ENCODE measurements at places on chromosomes 7 and 10. TPM values are rescaled to one million over a fixed set of nuclear protein-coding genes. Genes with fewer than 3 reads are reported as not detected.

Gene OR2A42
- not detected for total RNA-seq

- peak; percentile 89 for ATAC-seq
Observed at GRCh38 chr10:11345224-11346054, 266.0 kb downstream of the USP6NL start.

DNA sequence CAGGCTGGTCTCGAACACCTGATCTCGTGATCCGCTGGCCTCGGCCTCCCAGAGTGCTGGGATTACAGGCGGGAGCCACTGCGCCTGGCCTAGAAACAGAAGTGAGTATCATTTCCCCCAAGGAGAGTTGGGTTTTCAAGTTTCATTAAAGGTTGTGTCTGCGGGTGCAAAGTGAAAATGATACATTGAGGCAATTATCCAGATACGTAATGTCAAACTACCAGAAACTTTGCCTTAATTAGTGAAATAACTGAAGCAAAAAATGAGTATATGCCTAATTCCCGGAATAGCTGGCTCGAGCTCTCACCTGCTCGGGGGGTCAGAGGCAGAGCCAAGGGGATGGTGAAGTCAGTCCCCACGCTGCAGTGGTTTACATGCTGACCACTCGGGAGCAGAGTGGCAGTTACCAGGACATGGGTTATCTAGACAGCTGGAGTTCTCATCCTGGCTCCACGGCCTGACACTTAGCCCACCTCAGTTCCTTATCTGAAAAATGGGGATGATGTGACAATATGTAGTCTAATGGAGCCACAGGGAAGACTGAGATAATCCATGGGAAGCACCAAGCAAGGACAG, 25.5 kb downstream of the CHST15 start:
- ATAC-seq: no peak

GRCh38 chr7:51067757-51068156, 248.9 kb downstream of the COBL start:
- peak; percentile 43 for ATAC-seq

- ATAC-seq: no peak
Observed at GRCh38 chr10:29297678-29298077, 8.8 kb downstream of the LYZL1 start.

Gene HOXA10
- total RNA-seq: 1.1 TPM

DNA sequence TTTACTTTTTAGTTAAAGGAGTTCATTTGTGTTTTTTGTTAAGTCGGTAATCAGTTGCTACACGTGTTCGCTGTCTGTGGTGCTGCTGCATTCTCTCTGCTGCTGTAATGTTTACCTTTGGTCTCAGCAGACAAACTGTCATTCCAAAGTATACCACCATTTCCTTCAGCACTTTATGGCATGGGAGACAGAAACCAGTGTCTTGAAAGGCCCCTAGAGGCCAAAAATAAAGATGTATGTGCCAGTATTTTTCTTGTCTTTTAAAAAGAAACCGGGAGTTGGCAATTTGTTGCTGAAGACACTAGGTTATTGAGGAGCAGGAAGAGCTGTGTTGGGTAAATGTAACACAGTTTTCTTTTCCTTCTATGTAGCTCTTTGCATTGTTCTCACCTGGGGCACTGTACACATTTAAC, 24.1 kb downstream of the ZNF92 start:
- ATAC-seq: no peak

DNA sequence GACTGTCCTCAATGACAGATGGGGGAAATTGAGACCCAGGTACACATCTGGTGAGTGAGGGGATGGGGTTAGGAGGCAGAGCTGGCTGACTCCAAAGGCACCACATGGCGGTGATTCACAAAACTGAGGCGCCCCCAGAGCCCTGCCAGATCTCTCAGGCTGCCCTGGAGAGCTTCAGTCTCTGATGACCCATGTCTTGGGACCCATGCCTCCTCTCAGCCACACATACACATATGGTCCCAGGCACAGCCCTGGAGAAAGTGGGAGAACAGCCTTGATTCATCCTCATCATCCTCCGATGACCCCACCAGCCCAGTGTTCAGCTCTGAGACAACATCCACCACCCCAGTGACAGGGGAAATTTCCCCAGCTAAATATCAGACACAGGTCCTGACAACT, 426.0 kb downstream of the RPS24 start:
- no peak for ATAC-seq

DNA sequence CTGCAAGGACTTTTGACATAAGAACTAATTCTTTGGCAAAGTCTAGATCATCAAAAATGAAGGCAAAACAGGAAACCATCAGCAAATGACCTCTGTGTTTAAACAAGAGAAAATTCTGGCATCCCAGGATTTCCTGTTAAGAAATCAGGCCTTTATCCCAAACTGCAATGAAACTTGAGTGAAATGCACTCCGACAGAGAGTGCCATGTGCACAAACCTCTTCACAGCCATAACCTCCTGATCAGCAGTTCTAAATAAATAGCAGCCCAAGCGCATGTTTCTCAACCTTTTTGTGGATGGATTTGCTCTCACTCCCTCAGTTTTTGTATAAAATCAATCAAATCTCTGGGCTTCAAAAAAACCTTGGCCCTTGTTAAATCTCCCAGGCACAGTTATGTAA, 107.7 kb upstream of the EEPD1 start:
- ATAC-seq: no peak

DNA sequence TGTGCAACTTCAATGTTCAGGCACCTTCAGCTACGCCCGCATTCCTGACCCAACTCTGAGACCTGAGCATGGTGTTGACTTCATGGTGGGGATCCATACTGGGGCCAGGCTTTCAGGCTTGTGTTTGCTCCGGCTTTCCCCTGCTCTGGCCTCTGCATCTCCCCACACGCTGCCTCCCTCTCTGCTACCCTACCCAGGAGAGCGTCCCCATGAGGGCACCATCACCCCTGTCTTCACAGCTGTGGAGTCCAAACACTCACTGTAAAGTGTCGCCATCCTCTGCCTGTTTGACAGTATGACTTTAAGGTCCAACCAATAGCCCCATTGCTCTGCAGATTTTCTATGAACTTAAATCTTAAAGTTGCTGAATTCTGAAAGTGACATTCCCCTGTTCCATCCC, 199.0 kb upstream of the GRB10 start:
- ATAC-seq: no peak

DNA sequence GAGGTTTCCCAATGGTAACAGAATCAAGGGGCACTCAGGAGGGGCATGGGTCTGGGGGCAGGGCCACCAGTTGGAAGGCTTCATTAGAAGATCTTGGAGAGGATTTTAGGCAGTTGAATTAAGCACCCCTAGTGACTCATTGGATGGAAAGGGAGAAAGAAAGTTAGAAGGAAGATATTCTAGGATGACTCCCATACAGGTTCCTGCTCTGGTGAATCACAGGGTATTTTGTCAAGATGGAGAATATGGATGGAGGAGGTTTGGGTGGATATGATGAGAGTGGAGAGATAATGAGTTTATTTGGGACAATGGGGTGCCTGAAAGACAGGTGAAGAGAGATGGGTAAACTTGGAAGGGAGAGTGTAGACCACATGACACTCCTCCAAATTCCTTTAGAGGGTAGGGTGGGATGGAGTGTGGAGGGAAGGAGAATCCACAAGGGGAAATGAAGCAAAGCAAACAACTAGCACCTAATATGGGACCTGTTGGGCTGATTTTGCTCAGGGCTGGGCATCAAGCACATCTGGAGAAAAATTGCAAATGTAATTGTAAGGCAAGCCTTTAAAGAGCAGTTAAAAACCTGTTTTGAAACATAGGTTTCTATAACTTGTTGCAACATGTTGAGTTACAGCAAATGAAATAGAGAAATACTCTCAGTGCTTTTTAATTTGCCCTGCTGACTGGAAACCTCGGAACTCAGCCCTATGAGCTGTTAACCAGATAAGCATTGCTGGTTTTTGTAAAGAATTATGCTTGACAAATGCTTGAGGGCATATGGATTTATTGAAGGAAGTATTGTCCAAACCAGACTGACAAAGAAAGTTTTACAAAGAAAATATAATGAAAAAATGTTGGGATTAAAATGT, 2.9 kb upstream of the ENTPD7 start:
- peak; percentile 39 for ATAC-seq

Gene GPR26
- total RNA-seq: not detected

Gene LEP
- total RNA-seq: 0.12 TPM

Gene FAM131B
- 0.44 TPM for total RNA-seq

DNA sequence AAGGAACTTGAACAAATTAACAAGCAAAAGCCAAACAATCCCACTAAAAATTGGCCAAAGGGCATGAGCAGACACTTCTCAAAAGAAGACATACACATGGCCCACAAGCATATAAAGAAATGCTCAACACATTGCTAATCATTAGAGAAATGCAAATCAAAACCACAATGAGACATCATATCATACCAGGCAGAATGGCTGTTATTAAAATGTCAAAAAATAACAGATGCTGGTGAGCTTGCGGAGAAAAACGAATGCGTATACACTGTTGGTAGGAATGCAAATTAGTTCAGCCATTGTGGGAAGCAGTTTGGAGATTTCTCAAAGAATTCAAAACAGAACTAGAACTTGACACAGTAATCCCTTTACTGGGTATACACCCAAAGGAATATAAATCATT, 311.7 kb upstream of the HPS1 start:
- ATAC-seq: no peak

DNA sequence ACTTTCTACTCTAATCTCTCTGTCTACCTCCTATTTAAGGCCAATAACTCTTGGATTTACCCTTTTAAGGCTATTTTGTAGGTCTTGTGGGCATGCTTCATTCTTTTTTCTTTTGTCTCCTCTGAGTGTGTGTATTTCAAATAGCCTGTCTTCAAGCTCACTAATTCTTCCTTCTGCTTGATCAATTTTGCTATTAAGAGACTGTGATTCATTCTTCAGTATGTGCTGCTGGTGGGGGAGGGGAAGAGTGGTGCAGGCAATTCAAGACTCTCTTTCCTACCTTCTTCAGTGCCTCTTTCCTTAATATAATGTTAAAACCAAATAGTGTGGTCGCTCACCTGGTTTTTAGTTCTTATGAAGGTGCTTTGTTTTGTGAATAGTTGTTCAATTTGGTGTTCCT, 20.0 kb downstream of the ABCB1 start:
- no peak for ATAC-seq

DNA sequence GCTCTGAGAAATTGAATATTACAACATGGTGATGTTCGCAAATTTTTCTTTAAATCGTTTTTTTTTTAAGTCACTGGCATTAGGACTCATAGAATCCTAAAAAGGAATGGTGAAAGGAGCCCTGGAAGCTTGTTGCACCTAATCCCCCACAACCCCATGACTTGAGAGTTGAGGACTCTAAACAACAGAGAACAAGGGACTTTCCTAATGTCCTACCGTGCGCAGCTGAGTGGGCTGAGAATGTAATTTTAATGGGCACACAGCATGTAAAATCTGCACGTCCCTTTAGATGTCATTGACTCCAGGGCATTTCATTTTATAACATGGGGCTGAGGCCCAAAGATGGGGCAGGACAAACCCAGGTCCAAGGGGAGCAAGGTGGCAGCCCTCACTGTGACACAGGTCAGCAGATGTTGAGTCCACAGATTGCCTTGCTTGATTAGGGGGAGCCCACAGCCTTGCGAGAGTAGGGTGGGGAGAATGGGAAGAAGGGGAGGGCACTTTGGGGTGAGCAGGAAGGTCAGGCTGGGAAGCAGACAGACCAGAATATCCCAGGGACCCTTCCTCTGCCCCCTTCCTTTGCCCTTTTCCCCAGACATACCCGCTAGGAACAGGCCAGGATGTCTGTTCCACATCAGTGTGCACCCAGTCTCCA, 208.4 kb upstream of the ZMIZ1 start:
- ATAC-seq: no peak

DNA sequence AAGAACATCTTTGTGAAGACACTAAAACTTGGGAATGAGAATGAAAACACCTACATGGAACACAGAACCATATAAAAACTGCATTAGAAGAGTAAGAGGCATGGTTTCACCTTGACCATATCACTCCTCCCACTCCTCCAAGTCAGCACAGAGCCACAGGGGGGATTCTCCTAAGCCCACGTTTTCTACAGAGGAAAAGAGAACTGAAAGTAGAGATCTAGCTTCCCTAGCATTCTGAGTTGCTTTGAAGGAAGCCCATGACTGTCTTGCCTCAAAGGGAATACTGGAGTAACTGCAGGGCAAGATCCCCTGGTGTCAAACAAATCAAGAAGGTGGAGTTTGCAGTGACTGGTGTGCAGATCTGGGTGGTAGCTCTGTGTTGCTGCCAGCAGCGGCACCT, 43.9 kb downstream of the HBP1 start:
- no peak for ATAC-seq

- no peak for ATAC-seq
Observed at GRCh38 chr7:1009747-1010146, 26.8 kb downstream of the CYP2W1 start.

Gene R3HCC1L
- 7.7 TPM for total RNA-seq

Gene EPDR1
- 0.64 TPM for total RNA-seq

GRCh38 chr7:157480371-157481050, 143.7 kb downstream of the DNAJB6 start:
- no peak for ATAC-seq

Gene UNC5B
- 37.0 TPM for total RNA-seq

Gene DENND2A
- 1.0 TPM for total RNA-seq

- ATAC-seq: no peak
Observed at GRCh38 chr7:40824461-40824860, 689.7 kb downstream of the SUGCT start.

GRCh38 chr7:102849079-102849478, 63.7 kb upstream of the LRRC17 start:
- no peak for ATAC-seq

DNA sequence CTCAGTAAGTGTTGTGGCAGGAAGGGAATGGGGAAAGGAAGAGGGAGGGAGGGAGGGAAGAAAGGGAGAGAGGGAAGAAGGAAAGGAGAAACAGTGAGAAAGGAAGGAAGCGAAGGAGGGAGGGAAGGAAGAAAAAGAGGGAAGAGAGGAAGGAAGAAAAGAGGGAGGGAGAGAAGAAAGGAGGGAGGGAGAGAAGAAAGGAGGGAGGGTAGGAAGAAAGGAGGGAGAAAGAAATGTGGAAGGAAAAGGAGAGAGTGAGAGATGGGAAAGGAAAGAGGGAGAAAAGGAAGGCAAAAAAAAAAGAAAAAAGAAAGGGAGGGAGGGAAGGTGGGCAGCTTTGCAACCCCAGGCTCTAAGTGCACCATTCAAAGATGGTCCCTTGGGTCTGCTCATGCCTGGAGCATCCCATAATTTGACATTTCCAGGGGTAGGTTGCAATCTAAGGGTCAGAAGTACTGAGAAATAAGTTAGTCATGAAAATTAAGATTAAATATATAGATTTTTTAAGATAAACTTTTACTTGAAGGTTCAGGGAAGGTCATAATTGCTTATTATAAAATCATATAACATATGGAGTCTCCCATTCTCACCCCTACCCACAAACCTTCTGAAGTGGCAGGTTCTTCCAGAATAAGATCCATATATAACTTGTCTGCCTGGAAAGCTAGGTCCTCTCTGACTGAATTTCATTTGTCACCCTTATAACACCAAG, 249.2 kb downstream of the PLXNA4 start:
- ATAC-seq: no peak

All from esophagus mucosa (tissue), 1 donor.